NCI-H2107 (cell line): ENCODE measurements at places on chromosomes 7 and 10.

GRCh38 chr10:69703256-69703655, 73.2 kb downstream of the FAM241B start:
- no peak for DNase-seq

DNA sequence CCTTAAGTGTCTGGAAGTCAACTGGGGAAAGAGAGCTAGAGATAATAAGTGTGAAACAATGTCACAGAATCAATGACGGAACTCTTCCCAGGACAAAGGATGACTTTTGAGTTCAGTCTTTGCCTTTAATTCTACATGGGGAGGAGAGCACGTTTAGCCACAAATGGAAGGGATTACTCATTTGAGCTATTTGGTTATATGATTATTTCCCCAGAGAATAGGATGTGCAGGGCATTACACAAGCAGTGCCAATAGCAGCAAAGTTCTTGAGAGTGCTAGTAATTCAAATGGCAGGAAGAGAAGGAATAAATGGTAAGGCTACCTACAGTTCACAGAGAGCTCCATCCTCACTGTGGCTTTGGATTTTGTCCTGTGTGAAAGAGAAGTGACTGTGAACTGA, 6.0 kb downstream of the EGFR start:
- no peak for DNase-seq

GRCh38 chr7:128162666-128163065, 78.4 kb upstream of the LEP start:
- no peak for DNase-seq

DNA sequence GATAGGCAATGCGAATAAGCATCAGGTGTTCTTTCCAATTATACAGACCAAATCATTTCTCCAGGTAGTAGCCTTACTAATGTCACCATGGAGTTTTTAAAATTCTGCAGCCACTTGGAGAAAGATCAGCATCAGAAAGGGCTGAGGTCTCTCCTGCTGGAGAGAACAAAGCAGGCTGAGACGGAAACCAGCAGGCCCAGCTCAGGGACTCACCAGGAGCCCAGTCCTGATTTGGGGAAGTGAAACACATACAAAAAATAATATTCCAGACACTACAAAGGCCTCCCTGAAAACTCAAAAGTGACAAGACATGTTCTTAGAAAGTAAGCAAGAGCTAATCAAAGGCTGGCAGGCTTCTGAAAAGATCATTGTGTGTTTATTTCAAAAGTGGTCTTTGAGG, 207.1 kb upstream of the GHITM start:
- no peak for DNase-seq

GRCh38 chr10:30185916-30186315, 126.5 kb upstream of the JCAD start:
- DNase-seq: no peak

GRCh38 chr10:13414855-13415254, 66.8 kb upstream of the SEPHS1 start:
- DNase-seq: no peak

DNA sequence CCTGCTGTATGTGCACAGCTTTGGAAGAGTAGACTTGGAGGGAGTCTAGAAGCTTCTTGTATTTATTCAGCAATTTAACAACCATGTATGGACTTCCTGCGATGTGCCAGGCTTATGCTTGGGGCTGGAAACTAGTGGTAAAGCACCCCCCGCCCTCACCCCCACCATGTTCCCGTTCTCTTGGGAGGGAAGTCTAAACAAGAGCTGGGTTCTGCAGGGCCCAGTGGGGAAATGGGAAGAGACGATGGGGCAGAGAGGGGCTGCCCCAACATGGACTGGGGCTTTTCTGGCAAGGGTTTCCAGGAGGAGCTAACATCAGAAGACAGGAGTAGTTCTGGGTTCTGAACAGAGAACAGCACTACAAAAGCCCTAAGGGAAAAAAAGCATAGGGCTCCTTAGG, 8.0 kb downstream of the RASSF4 start:
- DNase-seq: no peak

GRCh38 chr10:30456266-30456665, 22.3 kb downstream of the MAP3K8 start:
- no peak for DNase-seq

DNA sequence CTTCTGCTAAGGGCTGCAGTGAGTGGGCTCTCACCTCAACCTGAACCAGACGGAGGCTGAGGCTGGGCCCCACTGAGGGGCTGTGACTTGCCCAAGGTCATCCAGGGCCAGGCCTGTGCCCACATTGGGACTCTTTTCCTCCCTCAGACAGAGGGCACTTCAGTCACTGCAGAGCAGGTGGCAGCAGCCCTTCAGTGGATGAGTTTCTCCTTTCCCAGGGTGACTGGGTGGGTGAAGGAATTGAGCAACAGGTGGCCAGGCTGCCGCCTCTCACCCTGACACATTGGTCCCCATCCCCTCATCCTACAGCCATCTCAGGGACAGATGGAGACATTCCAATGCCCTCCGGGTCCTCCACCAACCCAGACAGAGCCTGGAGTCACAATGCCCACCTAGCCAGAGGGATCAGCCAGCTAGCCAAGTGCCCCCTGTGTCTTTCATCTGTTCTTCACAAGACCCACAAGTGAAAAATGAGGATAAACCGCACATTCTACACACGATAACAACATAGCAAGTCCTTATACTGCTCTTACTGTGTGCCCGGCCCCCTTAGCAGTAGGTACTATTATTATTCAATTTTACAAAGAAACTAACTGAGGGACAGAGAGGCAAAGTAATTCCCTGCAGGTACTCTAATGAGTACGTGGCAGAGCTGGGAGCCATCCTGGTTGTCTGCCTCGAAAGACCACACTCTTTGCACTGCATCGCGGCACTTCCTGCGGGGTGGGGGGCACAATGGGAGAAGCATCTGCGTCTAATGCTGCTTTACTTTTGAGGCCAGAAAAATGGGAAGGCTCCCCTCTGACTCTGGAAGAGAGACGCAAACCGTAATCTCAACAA, 1.7 kb upstream of the SLC18A3 start:
- DNase-seq: no peak

DNA sequence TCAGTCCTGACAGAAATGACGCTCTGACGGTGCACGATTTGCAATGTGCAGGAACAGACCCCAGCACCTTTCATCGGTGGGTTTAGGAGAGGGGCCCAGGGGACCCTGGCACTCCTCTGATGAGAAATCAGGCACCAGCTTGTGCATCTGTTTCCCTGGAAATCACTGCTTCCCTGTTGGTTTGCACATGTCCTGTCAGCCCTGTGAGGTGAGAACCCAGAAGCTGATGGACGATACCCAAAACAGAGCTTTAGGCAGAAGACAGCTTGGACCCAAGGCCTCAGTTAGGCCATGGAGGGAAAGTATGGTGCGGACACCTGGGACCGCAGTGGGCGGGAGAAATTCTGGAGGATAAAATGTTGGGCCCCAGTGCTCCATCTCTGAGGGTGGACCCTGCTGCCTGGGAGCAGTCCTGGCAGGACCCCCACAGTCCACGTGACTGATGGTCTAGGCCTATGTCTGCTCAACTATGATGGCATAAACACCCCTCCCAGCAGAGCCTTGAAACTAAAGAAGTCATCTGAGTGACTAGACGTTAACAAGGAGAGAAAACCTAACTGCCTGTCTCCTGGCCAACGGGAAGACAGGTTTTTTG, 242.8 kb downstream of the PTPRN2 start:
- no peak for DNase-seq

- DNase-seq: no peak
Measured at GRCh38 chr10:131858583-131859340, 42.0 kb upstream of the PPP2R2D start.

- no peak for DNase-seq
Measured at GRCh38 chr7:65449505-65449852, 75.8 kb downstream of the ZNF92 start.

DNA sequence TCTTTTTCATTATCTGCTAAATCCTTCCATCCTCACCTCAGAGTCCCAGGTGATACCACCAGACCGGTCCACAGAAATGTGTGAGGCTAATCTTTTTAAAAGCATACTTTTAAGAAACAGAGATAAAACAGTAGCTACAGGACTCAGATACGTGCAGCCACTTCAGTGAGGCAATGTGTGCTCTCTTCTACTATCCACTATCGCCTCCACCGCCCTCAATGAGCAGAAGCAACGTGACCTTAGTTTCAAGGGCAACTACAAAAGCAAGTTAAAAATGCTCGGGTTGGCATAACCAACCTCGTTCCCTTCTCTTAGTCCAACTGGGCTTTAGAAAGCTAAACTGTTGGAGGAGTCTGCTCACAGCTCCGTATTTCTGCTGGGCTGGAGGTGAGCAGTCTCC, 4.2 kb downstream of the FGFR2 start:
- DNase-seq: no peak

DNA sequence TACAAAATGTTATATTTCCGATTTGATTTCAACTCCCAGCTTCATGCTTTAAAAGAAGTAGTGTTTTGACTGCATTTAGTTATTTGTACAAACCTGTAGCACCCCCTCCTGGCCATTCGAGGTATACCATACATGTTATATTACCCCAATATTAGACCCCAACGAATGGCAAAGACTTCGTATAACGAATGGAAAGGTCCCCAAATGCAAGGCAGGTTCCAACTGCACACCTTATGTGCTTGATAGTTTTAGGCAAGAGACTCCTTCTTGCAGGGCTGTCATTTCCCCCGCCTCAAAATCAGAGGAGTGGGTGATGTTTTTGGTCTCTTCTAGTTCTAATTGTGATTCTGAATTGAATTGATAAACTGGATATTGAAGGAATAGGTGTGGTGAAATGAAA, 101.1 kb upstream of the TARP start:
- DNase-seq: no peak

DNA sequence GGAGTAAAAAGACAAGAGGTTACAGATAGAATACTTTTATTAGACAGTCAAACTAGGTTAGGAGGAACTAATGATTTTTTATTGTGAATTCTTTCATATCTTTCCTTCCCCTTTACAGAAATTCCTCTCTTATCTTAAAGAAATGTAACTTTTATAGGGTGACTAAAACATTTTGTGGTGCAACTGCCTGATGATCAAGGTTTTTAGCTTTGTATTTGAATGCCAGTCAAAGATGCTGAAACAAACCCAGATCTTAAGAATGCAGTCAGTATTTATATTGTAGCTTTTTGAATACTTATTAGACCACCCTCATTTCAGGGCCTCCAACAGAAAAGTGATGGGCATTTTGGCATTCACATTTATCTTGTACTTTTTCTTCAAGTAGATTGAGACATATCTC, 27.4 kb downstream of the TAX1BP1 start:
- DNase-seq: no peak

DNA sequence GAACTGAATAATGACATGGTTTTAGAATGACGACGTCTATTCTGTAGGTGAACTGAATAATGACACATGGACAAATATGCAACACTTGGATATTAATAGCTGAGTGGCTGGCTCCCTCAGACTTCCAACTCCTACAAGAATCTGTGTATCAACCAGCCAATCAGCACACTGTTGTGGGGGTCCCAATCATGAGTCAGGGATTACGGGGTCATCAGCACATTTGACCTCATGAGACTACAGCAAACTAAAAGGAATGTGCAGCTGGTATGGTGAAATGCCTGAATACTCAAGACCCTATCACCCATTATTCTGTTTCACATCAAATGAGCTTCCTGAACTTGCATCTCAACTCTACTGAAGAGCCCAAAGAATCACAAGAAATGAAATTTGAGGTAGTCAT, 192.5 kb downstream of the ANK3 start:
- no peak for DNase-seq

- DNase-seq: no peak
Measured at GRCh38 chr10:29962166-29962850, 97.1 kb downstream of the JCAD start.

DNA sequence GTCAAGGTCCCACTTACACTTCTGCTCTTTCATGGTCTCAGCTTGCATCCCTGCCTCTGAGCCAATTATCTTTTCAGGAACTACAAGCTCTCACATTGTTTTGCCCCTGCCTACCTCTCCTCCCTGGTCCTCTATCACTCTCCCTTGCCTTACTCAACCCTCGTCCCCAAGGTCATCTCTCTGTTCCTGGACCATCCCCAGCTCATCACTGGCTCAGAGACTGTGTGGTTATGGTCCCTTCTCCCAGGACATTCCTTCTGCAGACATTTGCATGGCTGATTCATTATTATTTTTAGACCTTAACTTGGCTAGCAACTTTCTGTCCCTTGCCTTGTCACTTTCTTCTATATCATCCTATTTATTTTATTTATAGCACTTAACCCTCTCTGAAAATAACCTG, 17.8 kb upstream of the GPAM start:
- DNase-seq: no peak

- DNase-seq: no peak
Measured at GRCh38 chr10:103574097-103575061, 80.9 kb downstream of the NEURL1 start.

- no peak for DNase-seq
Measured at GRCh38 chr7:143049362-143049761, 2.8 kb upstream of the OR6V1 start.

- no peak for DNase-seq
Measured at GRCh38 chr10:50250096-50250854, 1.0 kb downstream of the ASAH2 start.

- no peak for DNase-seq
Measured at GRCh38 chr7:26011039-26011696, 140.8 kb upstream of the NFE2L3 start.

- no peak for DNase-seq
Measured at GRCh38 chr7:152435384-152436110, at the start of gene KMT2C. TSS of gene KMT2C (minus strand) at chr7:152436003. CDS start at chr7:152435786, 217 bp downstream.

DNA sequence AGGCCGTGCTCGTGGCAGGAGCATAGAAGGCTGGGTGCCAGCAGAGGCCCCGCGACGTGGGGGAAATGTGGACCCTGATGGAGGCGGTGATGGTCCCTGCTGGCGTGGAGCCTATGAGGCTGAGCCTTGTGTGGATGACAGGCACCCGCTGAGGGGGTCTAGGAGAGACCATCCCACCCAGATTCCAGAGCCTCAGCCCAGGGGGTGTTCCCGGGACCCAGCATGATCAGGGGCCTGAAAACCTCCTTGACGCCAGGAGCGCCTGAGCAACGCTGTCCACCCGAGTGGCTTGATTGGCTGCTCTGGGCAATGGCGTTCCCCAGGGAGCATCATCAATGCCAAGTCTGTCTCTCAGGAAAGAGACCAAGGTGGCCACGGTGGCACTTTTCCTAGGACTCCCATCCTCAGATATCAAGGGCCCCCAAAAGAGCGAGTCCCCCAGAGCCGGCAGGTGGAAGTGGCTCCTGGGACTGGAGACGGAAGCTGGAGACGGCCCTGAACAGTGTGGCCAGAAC, 61.1 kb downstream of the PWWP2B start:
- no peak for DNase-seq

GRCh38 chr10:49688920-49689319, 9.5 kb downstream of the C10orf53 start:
- DNase-seq: no peak

- DNase-seq: no peak
Measured at GRCh38 chr7:73799282-73800141, 29.4 kb upstream of the CLDN3 start.

- no peak for DNase-seq
Measured at GRCh38 chr10:33352175-33352574, 17.7 kb upstream of the NRP1 start.
